Activated CD4-positive, alpha-beta T cell treated with anti-CD3 and anti-CD28 coated beads, Interleukin-2, Interleukin-4, amounts not matched to agents 100 ng/mL and 50 ng/mL, durations not matched to agents 16 hours and 8 hours (primary cell): ENCODE measurements at places on chromosomes 13 and 19.

DNA sequence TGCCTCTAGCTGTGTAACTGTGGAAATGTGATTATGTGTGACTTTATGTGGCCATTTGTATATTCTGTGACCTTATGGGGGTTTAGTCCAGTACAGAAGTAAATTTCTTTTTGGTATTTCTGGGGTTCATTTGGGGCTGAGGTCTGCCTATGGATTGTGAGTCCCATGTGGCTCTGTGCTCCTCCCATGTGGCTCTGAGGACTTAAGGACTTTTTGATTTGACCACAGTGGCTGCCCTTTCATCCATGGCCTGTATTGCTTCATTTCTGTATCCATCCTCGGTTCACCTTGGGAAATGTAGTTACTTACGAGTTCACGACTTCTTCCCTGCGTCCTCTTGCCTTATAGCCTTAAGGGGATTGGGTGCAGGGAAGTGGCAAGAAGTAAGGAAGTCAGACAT is 1.0 kb downstream of the ZNF420 start:
- no peak for DNase-seq

- peak; percentile 68 for DNase-seq
These were observed 4.1 kb downstream of the IER2 start for GRCh38 chr19:13154241-13154778.

DNA sequence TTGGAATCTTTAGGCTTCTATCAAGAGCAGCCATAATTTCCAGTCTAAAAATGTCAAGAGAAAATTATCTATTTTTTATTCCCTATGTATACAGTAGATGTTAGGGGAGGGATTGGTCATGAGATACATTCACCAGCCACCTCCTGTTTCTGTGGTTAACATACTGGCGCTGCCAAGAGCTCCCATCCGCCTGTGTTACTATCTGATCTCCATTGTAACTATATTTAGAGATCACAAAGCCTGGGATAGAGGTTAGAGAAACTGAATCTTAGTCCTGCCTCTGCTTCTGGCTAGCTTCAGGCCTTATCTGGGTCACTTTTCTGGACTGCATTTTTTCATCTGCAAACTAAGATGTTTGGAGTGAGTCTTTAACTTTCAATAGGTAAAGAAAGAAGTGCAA is 46.3 kb downstream of the POLR1D start:
- DNase-seq, result no peak

- no peak for DNase-seq
These were observed 41.6 kb downstream of the COL4A1 start for GRCh38 chr13:110265341-110265681.

DNA sequence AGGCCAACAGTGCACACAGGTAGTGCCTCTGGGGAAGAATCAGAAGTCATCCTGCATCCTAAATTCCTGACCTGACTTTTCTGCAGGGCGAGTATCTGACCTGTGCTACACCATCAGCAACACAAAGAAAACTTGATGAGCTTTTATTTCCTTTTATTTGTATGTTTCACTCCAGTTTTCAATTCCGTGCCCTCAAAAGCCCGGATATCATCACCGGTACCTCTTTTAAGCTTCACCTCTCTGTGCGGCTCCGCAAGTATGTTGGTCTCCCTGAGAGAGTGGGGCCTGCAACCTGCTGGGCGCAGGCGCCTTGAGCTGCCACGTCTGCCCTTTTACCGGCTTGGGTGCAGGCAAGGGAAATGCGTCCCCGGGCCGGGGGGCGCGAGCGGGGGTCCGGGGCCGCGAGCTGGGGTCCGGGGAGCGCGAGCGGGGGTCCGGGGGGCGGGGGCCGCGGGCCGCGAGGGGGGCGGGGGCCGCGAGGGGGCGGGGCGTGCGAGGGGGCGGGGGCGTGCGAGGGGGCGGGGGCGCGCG is 4.3 kb upstream of the DUXA start:
- no peak for DNase-seq
